ENCODE measurements at places on chromosomes 5 and 9. TPM values are rescaled to one million over a fixed set of nuclear protein-coding genes. Genes with fewer than 3 reads are reported as not detected.

- H3K4me1 ChIP-seq = no peaks in the 10 kb centered on the region
- no peak overlapping the region for H3K4me3 ChIP-seq
- peaks cover 2% of the 10 kb centered on the region for H3K36me3 ChIP-seq
- no peaks in the 10 kb centered on the region for H3K27me3 ChIP-seq
- DNase-seq = peak; percentile 70
Observed at GRCh38 chr5:89988998-89989655, 420.4 kb downstream of the CETN3 start.

DNA sequence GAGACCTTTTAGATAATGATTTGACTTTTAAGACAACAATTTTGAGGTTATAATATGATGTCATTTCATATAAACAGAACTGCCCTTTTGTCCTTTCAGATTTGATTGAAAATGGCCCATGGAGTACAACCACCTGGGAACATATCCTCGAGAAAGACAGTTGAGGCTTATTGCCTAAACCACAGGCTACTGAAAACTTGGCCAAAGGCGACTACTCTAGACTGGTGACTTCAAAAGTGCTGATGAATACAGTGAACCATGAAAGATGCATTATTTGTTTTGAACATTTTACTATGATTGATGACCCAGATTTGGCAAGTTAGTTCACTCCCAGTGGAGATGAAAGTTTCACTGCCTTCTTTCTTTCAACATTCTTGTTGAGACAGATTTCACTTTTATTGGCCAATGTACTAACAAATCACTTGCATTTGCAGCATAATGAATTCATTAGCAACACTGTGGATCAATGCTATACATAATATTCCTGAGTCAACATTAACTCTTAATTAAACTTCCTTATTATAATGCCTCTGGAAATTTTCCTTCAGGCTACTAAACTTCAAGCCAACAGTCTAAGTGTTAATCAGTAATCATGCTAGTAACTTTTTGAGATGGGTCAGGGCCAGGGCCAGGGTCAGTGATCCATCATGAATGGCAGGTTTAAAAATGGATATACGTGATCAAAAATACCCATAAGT, 480.3 kb downstream of the RAB3C start:
- no peak overlapping the region for H3K4me3 ChIP-seq
- DNase-seq = no peak
- no peak overlapping the region for H3K27ac ChIP-seq
- H3K27me3 ChIP-seq = no peaks in the 10 kb centered on the region

DNA sequence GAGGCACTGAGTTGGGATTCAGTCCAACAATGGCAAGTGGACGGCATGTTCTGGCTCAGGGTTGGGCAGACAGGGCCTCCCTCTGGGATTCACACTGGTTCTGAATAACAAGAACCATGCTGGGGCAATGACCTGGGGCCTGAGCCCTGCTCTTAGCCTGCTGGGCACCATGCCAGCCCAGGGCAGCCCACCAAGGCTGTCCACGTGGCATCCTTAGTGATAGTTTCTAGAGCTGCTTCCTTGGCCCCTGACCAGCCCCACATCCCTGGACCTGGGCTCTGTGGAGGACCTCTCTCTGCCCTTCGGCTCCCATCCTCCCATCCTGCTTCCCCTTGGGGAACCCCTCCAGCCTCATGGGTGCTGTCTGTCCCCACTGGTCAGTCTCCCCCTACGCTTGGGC, 22.3 kb upstream of the OLFM1 start:
- no peak overlapping the region for H3K27ac ChIP-seq
- H3K36me3 ChIP-seq = no peaks in the 10 kb centered on the region
- no peaks in the 10 kb centered on the region for H3K27me3 ChIP-seq
- no peak overlapping the region for H3K4me3 ChIP-seq

DNA sequence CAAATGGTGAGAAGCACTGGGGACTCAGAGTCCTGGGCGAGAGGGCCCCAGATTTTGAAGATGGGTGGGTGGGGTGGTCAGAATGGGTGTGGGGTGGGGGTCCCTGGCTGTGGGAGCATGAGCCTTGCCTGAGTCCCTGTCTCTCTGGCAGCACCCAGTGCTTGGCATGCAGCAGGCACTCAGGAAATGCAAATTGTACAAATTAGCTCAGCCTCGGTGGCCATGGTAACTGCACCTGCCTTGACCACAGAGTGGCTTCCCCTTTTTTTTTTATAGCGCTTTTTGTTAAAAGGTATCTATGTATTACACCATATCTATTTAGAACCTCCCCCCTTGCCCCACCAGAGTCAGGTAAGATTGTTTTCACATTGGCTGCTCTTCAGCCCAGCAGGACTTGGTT, 19.2 kb upstream of the PITX1 start:
- no peak overlapping the region for H3K27ac ChIP-seq
- H3K4me3 ChIP-seq = no peak overlapping the region
- no peak for DNase-seq
- peaks cover 3% of the 10 kb centered on the region for H3K4me1 ChIP-seq
- H3K27me3 ChIP-seq = no peaks in the 10 kb centered on the region
- H3K36me3 ChIP-seq = no peaks in the 10 kb centered on the region

DNA sequence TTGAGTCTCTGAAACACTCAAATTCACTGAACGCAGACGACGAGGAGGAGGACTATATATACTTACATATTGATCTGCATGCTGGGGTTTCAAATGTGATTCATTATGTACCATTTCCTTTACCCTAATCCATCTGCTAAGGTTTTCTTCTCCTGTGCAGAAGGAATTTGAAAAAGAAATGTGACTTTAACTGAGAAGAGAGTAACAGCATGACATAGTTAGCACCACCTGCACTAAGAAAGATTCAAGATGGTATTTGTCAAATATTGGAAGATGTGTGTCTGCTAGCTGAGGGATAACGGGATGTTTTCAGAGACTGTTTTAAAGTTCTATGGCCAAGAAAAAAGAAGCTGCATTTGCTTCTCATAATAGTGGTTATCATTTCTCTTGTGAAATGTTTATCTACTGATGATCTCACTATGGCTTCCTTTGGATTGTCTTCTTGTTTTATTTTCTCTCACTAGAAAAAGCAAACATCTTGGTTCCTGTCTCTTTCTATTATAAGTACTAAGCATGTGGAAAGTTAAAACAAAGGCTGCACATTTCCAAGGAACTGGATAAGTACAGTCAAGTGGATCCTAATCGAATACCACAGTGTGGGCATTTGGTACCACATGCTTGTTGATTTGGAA, 89.8 kb upstream of the TLE4 start:
- no peaks in the 10 kb centered on the region for H3K27me3 ChIP-seq
- H3K36me3 ChIP-seq = no peaks in the 10 kb centered on the region
- no peaks in the 10 kb centered on the region for H3K4me1 ChIP-seq
- no peak overlapping the region for H3K4me3 ChIP-seq
- no peak for DNase-seq
- no peak overlapping the region for H3K27ac ChIP-seq

- no peaks in the 10 kb centered on the region for H3K27me3 ChIP-seq
- H3K4me3 ChIP-seq = peak overlapping the region; percentile 74
- no peaks in the 10 kb centered on the region for H3K4me1 ChIP-seq
Observed at GRCh38 chr9:125142560-125143376, 560 bp downstream of the SCAI start.

GRCh38 chr5:170126626-170127025, 20.9 kb downstream of the FOXI1 start:
- no peaks in the 10 kb centered on the region for H3K4me1 ChIP-seq
- DNase-seq = no peak
- H3K4me3 ChIP-seq = no peak overlapping the region
- H3K27ac ChIP-seq = no peak overlapping the region

DNA sequence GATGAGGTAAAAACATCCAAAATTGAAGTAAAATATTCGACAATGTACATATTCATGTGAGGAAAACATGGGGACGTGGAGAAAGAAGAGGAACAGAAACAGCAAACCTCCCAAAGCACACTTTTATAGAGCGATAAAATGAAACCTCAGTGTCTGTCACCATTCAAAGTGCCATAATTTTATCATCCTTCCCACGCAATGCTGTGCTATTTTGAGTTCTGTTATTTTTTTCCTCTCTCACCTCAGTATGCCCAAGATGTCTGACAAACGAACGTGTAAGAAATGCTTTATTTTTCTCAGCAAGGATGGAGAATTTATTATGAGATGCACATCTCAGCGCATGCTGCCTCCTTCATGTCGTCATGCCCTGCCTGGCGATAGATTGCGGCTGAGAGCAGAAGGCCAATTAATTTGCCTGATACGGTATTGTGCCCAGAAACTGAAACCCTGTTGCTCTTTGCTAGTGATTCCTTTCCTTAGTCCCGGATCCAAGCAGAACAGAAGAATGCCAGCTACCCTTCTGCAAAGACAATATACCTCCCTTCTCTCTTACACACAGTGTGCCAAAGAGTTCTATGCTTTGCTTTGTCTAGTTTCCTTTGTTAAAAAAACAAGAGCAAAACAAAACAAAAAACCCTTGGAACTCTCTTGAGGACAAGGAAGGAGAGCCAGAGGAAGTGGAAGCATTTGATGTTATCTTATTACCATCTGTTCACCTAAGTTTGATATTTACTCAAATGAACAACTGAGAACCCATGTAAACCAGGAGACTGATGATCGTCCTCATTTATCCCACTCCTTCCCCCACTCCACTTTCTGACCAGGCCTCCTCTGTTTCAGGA, 192.4 kb downstream of the SEMA6A start:
- no peak for DNase-seq
- H3K27ac ChIP-seq = no peak overlapping the region
- no peaks in the 10 kb centered on the region for H3K4me1 ChIP-seq

GRCh38 chr5:89954916-89955315, 454.6 kb downstream of the CETN3 start:
- no peak for DNase-seq
- H3K27me3 ChIP-seq = no peaks in the 10 kb centered on the region
- no peak overlapping the region for H3K27ac ChIP-seq
- no peak overlapping the region for H3K4me3 ChIP-seq
- peaks cover 2% of the 10 kb centered on the region for H3K4me1 ChIP-seq

- no peak overlapping the region for H3K4me3 ChIP-seq
- H3K4me1 ChIP-seq = no peaks in the 10 kb centered on the region
- H3K36me3 ChIP-seq = no peaks in the 10 kb centered on the region
- no peaks in the 10 kb centered on the region for H3K27me3 ChIP-seq
- no peak overlapping the region for H3K27ac ChIP-seq
Observed at GRCh38 chr9:123686131-123686828, 243.6 kb downstream of the DENND1A start.

DNA sequence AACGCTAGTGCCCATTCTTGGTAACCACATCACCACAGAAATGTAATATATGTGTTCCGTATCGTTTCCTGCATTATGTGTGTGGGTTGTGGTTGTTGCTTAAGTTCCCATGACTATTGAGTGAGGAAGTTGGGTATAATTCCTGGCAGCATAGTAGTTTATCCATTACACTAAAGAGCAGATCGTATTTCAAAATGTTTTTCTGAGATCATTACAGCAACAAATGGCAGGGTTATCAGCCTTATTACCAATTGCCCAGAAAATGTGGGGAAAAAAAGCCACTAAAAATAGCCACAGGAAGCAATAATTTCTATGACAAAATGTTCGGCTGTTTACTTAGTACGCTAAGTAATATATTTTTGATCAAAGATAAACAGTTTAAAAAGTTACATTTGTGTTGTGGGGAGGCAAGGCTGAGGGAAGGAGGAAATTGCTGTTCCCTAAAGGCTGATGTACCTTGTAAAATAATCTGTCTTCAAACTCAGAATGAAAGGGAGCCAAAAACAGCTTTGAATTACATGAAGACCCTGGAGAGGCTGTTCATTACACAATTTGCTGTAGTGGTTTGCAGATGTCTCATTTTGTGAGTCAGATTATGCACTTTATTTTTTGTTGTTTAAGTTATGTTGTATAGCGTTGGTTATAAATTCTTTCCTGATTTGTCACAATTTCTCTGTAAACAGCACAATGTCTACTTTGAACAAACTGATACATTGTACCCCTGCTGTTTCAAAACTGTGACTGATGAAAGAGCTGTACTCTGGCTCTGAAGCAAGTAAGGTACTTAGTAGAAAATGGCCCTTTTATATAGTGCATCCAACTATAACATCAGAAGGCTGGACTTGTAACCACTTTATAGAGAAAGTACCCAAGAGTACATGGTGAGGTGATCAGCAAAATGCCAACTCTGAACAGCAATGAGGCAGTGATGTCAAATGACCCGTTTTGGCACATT, 1028.5 kb downstream of the NR2F1-AS1 start:
- DNase-seq = no peak
- no peak overlapping the region for H3K27ac ChIP-seq
- H3K27me3 ChIP-seq = no peaks in the 10 kb centered on the region
- no peaks in the 10 kb centered on the region for H3K4me1 ChIP-seq

DNA sequence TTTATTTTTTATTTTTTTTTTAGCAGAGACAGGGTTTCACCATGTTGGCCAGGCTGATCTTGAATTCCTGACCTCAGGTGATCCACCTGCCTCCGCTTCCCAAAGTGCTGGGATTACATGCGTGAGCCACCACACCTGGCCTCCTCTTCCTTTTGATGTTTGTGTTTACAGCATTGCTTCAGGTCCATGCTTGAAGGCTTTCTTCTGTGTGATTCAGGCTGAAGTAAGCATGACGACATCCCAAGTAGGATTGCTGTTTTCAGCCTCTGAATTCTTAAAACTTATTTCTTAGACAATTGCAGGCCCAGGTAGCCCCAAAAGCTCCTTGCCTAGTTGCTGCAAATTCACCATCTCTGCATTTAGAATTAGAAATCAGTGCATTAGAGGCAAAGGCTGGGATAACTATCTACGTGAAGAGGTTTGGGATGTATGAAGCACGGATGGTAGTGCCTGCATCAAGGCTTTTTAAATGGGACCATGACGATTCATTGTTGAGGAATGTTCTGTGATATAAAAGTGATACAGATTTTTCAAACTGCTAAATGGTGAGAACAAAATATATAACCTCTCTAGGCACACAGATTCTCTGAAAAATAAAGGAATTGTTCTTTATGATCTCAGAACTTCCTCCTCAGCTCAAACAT, 3.0 kb upstream of the ETF1 start:
- no peaks in the 10 kb centered on the region for H3K36me3 ChIP-seq
- H3K4me3 ChIP-seq = no peak overlapping the region
- no peak overlapping the region for H3K27ac ChIP-seq
- DNase-seq = no peak

DNA sequence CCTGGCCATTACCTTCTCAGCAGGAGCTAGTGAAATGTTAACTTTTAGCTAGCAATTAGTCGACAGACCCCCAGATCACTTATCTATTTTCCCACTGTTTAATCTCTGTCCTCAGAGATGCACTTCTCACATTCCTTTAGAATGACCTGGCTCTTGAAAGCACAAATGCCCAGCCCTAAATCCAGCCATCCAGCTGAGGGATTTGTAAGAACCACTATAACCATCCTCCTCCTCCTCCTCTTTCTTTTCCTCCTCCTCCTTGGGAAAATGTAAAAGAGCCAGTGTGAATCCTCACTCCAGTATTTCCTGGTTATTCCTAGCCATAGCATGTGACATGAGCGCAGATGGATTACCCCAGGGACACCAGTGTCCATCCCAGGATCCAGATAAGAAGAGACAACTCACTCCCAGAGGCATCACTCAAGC, 124.3 kb downstream of the ENC1 start:
- no peaks in the 10 kb centered on the region for H3K4me1 ChIP-seq
- H3K27ac ChIP-seq = no peak overlapping the region
- H3K4me3 ChIP-seq = no peak overlapping the region
- no peaks in the 10 kb centered on the region for H3K36me3 ChIP-seq
- H3K27me3 ChIP-seq = no peaks in the 10 kb centered on the region
- DNase-seq = no peak

WDR38 gene
- 0.74 TPM for polyA plus RNA-seq

ITGA1 gene
- polyA plus RNA-seq = 17.8 TPM

LOX gene
- polyA plus RNA-seq = 8.6 TPM

SLC24A2 gene
- polyA plus RNA-seq = not detected

GRIA1 gene
- polyA plus RNA-seq = 7.5 TPM

FCN2 gene
- not detected for polyA plus RNA-seq

PCDHA9 gene
- not detected for polyA plus RNA-seq

SOHLH1 gene
- polyA plus RNA-seq = not detected

DDX4 gene
- polyA plus RNA-seq = not detected

Measured in aorta (tissue), 5 donors.